NCI-H1436 (cell line): ENCODE measurements at places on chromosomes 16 and 17.
A peak's percentile ranks its signal among the peaks of the same experiment; 100 is the strongest.

DNA sequence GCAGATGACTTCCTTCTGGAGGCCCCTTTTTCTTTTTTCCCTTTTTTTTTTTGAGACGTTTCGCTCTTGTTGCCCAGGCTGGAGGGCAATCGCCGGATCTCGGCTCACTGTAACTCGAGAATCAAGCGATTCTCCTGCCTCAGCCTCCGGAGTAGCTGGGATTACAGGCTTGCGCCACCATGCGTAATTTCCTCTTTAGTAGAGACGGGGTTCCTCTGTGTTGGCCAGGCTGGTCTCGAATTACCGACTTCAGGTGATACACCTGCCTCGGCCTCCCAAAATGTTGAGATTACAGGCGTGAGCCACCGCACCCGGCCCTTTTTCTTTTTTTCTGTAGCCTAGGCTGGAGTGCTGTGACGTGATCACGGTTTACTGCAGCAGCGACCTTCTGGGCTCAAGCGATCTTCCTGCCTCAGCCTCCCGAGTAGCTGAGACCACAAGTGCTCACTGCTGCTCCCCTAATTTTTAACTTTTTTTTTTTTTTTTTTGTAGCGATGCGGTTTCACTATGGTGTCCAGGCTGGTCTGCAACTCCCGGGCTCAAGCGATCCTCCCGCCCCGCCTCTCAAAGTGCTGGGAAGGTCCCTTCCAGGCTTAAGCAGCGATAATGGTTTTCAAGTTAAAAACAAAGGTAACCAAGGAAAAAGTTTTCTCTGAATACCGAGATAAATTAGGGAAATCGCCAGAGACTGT lies 956 bp upstream of the IST1 start:
- DNase-seq: peak; percentile 51

- DNase-seq: peak; percentile 89
These were observed 2.7 kb upstream of the MLLT6 start for GRCh38 chr17:38702166-38702915.

DNA sequence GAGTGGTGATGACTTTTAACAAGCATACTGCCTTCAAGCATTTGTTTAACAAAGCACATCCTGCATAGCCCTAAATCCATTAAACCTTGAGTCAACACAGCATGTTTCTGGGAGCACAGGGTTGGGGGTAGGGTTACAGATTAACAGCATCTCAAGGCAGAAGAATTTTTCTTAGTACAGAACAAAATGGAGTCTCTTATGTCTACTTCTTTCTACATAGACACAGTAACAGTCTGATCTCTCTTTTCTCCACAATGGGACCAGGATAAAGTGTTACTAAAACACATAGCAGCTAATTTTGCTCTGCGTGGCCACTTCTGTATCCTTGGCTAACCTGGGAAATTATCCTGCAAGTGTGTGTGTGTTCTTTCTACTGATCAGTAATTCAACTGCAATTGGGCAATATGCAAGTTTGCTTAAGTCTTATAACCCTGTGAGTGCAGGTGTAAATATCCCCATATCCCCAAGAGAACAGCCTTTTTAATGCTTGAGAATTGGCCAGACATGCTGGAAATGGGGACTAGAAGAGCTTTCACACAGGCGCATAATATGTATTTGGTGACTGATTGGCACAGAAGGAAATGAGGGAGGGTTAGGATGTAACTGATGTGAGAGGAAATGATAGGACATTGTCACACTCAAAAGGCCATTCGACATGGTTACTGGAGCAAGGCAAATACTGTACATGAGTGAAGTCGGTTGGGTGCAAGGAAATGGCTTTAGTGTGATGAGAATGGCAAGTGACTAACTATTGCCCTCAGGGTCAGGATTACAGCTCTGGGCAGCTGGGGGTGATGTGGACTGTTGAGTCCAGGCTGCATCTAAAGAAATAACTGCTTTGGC lies 10.8 kb upstream of the ANKS4B start:
- DNase-seq: peak; percentile 62

DNA sequence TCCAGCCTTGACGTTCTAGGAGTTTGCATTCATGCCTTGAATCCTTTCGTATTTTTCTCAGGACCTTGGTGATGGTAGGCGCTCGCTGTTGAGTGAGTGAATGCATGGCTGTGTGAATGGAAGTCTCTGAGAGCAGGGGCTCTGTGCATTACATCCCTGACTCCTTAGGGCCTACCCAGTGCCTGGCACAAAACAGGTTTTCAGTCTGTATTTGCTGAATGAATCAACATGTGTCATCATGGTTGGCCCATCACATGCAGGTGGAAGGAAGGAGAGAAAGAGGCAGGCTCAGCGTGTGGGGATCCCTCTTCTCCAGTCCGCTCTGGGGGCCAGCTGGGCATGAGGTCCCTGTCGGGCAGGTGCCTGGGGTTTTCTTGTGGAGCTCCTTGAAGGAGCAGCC lies 8.7 kb downstream of the RAP1GAP2 start:
- no peak for DNase-seq

DNA sequence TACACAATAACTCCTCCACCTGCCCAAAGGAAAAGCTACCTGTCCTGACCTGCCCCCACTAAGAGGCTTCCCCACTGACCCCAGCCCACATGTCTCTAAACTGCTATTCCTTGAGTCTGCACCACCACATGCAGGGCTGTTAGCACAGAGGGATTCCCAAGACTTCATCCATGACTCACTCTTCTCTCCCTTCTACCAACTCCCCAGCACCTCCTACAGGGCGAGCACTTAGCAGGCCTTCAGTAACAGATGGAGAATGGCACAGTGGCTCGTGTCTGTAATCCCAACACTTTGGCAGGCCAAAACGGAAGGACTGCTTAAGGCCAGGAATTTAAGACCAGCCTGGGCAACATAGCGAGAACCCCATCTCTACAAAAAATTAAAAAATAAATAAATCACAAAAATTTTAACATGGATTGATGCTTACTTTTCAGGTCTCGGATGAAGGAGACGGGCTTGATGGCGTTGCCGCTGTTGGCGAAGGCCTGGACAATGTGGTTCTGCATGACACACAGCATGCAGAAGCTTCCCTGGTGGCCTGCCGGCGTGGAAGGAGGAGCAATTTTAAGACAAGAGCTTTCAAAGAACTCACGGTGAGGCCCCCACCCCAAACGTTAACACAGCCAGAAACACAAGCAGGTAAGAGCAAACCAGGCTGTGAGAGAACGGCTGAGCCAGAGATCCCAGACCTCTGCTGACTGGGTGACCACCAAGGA lies 12.0 kb downstream of the USP36 start:
- no peak for DNase-seq

DNA sequence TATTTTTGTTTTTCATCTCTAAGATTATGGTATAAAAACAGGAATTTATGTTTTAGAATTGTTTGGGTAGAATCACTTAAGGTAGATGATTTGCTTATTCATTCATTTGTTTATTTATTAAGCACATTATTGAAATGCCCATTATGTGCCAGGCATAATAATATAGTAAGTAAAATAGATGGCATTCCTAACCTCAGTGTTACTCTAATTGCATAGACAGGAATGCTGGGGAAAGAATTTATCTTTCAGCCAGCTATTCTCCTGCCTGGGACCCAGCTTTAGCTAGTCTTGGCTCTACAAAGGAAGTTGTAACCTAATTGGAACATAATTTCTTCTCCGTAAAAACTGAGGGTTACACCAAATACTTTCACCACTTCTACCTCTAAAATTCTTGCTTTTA lies 44.6 kb downstream of the NFAT5 start:
- DNase-seq: no peak

- DNase-seq: no peak
These were observed 2.9 kb upstream of the TMEM208 start for GRCh38 chr16:67223992-67224391.

- peak; percentile 85 for DNase-seq
These were observed 53.5 kb downstream of the SREBF1 start for GRCh38 chr17:17783116-17783824.

DNA sequence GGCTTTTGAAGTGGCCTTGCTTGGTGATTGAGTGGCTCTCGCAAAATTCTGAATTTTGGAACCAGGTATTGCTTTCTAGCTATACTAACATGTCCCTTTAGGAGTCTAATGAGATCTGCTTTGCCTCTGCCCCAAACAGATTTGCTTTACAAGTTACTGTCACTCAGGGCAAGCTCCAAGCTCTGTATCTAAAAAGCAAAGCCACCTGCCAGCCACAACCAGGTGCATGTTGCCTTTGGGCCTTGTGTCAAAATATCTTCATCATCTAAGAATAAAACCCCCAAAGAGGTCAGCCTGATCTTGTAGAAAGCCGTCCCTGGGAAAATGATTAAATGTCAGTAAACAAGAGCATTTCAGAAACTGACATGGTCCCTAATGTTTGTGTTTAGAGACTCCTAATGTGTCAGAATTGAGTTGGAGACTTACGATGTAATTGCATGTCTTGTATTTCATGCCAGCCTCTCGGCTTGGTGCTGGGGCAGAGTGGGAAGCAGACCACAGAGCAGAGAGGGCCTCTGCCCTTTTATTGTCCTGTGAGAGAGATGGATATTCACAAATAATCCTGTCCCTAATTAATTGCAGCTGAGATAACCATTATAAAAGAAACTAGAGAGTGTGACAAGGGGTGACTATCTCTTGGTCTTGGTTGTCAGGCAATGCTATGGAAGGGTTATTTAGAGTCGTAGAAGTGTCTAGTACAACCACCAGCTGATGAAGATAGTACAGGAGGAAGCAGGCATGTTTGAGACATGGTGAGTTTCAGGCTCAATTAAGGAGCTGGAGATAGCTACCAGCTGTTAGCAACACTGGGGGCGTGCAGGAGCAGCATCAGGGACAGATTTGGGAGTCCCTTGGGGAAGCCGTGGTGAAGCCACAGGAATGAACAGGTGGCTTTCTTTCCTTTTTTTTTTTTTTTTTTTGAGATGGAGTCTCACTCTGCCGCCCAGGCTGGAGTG lies 90.7 kb downstream of the PITPNC1 start:
- peak; percentile 11 for DNase-seq

GRCh38 chr16:59545721-59546120 lies 811.6 kb upstream of the GOT2 start:
- no peak for DNase-seq

GRCh38 chr17:59332749-59333377 lies 1.4 kb downstream of the YPEL2 start:
- no peak for DNase-seq

GRCh38 chr16:74607310-74607961 lies 522 bp upstream of the GLG1 start:
- DNase-seq: no peak

GRCh38 chr17:1190751-1191331 lies 11.1 kb upstream of the ABR start:
- DNase-seq: no peak
